ENCODE measurements at places on chromosomes 2 and 18. TPM values are rescaled to one million over a fixed set of nuclear protein-coding genes. Genes with fewer than 3 reads are reported as not detected.

DNA sequence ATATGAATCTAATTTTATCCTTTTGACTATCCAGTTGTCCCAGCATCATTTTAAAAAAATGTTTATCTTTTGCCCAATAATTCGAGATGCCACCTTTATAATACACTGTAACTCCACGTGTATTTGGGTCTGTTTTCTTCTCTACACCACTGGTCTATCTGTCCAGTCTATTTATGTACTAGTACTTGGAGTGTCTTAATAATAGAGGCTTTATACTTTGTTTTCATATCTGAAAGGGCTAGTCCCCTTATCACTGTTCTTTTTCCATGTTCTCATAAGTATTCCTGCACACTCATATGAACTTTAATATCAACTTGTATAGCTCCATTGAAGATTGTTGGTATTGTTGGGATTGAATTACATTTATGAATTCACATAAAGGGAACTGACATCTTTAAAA is 101.1 kb upstream of the RMP24 start:
- no peak for DNase-seq

GRCh38 chr2:39141334-39142271 is 20.8 kb upstream of the SOS1 start:
- peak; percentile 71 for DNase-seq

- no peak for DNase-seq
These were observed 29.0 kb upstream of the CALCRL start for GRCh38 chr2:187477051-187477450.

DNA sequence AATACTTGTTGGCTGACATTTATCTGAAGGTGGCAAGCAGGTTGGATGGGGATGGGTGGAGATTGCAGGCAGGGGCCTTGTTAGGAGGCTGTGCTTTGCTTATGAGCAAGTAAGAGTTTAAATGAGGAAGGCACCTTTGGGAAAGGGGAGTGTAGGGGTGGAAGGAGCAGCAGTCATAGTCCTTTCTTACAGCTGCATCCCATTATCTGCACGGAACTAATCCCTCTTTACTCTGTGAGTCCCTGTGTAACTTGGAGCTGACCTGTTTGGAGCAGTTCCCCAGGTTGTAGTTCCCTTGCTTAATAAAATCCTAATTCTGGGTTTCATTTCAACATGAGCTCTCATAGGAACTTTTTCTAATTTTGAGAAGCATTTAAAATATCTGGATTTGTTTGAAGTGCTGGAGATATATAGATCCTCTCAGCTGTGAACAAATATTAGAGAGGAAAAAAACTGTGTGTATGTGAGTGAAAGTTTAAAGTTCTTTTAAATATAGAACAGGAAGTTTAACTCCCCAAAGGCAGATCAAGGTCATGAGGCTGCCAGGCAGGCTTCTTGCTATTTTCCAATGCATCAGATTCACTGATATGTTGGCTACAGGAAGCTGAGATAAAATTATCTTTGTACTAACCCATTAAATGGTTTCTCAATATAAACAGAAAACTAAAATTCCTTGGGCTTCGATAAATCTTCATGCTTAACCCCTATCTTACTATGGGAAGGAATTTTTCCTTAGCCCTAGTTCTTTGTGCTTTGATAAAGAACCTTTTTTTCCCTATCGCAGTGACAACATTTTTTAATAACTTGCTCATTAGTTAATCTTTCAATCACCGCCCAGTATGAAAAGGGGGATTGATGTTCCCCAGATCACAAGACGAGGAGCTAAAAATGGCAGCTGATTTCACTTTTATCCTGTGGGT is 104.6 kb upstream of the EML6 start:
- no peak for DNase-seq

SNORC gene
- total RNA-seq: 1.3 TPM

GRCh38 chr18:60987963-60988362 is 345.3 kb upstream of the CDH20 start:
- DNase-seq: no peak

- DNase-seq: no peak
These were observed 86.2 kb downstream of the METTL8 start for GRCh38 chr2:171347591-171348032.

DNA sequence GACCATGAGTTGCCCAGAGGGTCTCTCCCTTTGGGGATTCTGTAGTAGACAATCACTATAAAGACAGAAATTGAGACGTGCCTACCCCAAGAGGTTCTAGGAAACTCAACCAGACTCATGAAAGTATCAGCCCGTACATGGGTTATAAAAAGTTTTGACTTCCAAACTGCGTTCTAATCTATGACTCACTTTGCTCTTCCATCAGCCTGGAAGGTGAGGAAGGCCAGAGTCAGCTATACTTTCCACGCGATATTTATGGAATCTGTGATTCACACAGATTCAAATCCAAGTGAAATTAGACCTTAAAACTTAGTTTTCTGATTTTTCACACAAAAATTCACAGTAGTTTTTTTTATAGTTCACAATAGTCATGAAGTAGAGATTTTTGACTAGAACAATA is 7.7 kb upstream of the LYPD1 start:
- no peak for DNase-seq

DNA sequence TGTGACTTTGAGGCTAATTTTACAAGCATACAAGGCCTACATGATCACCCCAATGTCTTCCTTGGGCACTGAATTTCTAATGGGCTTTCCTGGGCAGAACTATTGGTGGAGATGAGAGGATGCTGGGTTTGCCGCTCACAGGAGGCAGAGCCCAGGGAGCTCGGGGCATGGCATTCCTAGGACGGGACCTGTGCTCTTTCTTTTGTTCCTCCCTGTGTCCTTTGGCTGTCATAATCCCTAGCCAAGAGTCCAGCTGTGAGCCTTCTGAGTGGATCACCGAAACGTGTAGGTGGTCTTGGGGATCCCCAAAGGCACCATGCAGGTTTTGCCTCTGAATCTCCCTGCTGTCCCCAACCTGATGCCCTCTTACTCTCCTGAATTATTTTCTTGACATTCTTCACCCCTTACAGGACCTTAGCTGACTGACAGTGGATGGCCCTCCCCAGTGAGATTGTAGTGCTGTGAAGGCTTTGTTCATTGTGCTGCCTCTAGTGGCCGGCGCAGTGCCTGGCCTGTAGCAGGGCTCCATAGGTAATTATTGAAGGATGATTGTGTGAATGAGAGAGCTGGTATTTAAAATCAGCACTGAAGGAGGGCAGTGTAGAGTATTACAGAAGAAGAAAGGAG is 221.9 kb downstream of the ZNF407 start:
- no peak for DNase-seq

DNA sequence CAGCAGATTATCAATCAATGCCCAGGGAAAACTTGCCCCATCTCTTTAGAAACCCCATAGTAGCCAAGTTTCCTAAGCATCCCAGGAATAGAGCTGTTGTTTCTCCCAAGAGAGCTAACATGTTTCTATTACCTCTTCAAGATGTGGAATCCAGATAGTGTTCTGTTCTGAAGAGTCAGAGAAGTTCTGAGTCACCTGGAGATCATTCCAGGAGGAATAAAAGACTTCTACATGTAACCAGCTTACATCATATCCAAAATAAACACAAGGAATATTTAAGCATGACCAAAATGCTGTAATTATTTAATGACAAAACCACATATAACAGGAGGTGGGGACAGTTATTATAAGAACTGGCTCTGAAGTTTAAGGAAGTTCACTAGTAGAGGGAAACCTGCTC is 51.0 kb upstream of the GORASP2 start:
- no peak for DNase-seq

DNA sequence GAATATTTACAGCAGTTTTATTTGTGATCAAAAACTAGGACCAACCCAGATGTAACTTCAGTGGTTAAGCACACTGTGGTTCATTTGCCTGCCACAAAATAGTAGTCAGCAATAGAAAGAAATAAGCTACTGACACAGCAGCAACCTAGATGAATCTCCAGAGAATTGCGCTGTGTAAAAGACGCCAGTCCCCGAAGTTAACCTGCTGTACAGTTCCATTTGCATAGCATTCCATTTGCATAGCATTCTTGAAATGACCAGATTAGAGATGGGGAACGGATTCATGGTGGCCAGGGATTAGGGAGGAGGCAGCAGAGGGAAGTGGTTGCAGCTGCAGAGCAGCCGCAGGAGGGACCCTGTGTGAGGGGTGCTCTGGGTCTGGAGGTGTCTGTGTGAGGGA is 39.3 kb upstream of the NFATC1 start:
- DNase-seq: no peak

- DNase-seq: no peak
These were observed 349.0 kb downstream of the TXNL1 start for GRCh38 chr18:56289381-56289780.

- DNase-seq: no peak
These were observed 131.1 kb downstream of the AFF3 start for GRCh38 chr2:100011272-100011731.

ASB18 gene
- not detected for total RNA-seq

DNA sequence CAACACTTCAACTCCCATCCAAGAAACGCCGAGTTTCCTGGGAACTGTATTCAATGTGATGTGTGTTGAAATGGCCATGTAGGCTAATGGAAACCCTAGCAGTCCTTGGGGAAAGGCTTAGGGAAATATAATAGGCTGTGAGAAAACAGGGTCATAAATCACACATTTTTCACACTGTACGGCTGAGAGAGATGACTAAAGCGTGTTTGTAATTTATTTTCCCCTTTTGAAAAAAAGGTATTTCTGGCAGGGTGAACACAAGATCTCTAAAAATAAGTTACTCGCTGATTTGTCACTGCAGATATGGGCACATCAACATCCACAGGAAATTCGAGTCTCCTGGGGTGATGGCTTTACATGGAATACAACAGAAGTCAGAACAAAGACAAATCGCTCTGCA is 109.6 kb upstream of the ST6GAL2 start:
- DNase-seq: no peak

MARCO gene
- total RNA-seq: not detected

DNA sequence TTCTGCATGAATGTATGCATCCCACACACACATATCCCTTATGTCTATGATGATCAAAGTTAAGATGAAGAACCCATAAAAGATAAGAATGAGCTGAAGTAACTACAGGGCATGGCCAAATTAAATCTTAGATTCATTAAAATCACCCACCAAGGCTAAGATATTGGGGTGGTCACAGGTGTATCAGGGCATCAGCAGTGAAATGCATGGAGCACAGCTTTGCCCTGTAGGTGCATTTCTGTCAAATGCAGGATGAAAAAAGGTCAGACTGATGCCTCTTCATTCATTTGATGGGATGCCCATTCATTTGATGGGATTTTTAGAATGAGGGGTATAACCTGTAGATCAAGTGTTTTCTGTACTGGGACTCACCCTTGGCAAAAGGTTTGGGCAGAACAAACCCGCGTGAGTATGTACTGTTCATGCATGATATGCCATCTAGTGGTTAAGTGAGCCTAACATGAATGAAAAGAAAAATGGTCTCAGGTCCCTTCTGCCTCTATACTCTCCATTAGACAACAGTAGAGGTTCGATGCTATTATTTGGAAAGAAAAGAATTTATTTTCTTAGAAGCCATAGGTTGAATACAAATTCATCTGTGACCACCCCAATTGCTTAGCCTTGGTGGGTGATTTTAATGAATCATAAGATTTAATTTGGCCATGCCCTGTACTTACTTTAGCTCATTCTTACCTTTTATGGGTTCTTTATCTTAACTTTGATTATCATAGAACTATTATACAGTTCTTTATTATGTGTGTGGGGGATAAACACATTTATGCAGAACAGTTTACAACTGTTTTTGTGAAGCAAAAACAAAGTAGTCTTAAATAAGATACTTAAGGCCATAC is 43.2 kb upstream of the NOSTRIN start:
- peak; percentile 20 for DNase-seq
